ENCODE measurements at places on chromosomes 7 and 10. TPM values are rescaled to one million over a fixed set of nuclear protein-coding genes. Genes with fewer than 3 reads are reported as not detected.
A peak's percentile ranks its signal among the peaks of the same experiment; 100 is the strongest.

- DNase-seq = no peak
Observed at GRCh38 chr7:88338503-88338902, 31.8 kb upstream of the STEAP4 start.

DNA sequence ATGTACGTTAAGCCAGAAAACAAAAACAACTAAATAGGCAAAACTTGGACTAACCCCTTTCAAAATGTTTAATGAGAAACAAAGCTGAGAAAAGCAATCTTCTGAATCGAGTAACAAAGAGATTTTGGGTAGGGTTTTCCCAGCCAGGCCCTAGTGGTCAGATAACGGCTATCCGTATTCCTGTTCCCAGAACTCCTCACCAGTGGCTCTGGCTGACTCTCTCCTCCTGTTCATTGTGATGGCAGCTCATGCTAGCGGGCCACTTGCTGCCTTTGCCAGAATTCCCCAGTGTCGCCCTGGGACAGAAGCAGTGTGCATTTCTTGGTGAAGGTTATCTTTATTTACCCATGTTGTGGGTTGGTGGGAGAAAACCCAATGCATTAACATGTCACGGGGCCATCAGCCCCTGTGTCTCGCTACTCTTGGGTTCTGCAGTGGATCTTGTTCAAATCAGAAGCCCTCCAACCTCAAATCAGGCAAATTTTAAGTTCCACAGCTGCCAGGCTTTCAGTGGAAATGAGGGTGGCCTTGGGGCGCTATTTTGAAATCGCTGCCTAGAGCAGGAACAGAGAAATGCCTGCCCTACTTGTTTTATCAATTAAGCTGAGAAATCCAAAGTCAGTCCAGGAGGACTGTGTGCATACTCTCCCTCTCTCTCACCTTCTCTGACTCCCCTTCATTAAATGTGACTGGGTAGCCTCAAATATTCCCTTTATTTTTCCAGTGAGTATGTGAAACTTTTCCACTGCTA is 164.5 kb upstream of the NPVF start:
- DNase-seq = no peak

- no peak for DNase-seq
Observed at GRCh38 chr10:57513637-57514036, 754.1 kb downstream of the IPMK start.

DNA sequence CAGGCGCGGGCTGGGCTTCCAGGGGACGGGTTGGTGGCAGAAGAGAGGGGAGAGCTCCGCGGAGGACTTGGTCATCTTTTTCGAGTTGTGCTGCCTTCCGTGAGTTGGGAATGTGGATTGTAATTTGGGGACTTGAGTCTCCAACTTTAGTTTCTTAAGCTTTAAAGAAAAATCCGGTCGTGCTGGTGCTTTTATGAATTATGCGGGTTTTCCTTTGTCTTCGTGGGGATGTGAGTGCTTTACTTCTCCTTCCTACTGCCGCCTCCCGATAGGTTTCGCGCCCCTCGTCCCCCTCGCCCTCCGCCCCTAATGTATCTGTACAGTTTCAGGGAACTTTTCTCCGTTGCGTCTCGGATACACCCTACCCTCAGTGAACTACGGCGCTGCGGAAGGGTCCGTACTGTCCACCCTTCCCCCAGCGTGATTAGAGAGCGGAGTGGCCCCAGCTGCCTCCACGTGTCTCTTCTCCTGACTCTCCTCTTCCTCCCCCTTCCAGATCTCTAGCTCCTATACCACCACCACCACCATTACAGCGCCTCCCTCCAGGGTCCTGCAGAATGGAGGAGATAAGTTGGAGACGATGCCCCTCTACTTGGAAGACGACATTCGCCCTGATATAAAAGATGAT is 649 bp downstream of the SCD start:
- DNase-seq = no peak

DNA sequence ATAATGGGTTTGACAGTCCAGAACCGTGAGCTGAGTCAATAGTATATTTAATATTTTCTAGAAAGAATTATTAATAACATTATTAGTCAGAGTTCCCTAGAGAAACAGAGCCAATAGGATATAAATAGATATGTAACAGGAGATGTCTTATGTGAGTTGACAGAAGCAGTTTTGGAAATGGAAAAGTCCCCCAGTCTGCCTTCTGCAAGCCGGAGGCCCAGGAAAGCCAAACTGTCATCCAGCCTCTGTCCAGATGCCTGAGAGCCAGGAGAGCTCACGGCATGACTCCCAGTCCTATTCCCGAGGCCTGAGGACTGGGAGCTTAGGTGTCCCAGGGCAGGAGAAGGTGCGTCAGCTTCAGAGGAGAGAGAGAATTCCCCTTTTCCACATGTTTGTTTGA is 286.4 kb upstream of the ADARB2 start:
- DNase-seq = no peak

- DNase-seq = no peak
Observed at GRCh38 chr7:104934665-104935064, 79.3 kb upstream of the KMT2E start.

DNA sequence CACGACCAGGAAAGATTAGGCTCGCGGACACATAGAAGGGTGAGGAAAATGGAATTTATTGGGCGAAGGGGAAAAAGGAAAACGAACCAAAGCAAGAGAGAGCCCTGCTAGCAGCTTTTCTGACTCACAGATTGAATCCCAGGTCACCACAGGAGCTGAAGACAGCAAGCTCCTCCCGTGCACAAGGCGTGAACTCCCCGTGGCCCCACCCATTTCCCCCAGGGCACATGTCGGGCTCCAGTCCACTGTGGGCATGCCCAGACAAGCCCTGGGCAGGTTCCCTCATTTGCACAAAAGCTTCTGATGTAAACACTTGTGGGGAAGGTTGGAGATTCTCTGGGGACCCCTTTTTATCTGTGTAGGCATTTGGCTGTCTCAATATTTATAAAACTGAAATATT is 582.4 kb downstream of the SUGCT start:
- DNase-seq = peak; percentile 77

- DNase-seq = no peak
Observed at GRCh38 chr10:91864744-91865143, 44.5 kb downstream of the FGFBP3 start.

TFAM gene
- 28.1 TPM for total RNA-seq

AKR1C8 gene
- total RNA-seq = 0.94 TPM

LARP4B gene
- total RNA-seq = 85.4 TPM

PLEKHA8 gene
- total RNA-seq = 16.9 TPM

GJD4 gene
- total RNA-seq = not detected

TMEM139 gene
- 10.9 TPM for total RNA-seq
